ENCODE measurements at places on chromosomes 2 and 18.

DNA sequence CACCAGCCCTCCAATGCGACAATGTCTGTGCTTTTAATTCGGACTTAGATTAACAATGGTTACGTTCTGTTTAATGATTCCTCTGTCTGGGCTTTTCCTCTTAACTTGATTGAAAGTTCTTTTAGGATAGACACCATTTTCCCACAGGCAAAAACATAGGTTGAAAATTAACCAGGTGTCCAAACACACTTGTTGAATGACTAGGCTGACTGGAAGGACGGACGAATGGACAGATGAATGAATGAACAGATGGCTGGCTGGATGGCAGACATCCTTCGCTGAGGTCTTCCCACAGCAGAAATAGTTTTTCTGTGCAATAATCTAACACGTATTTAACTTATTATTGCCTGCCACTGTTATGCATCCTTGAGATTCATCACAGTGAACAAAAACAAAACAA, 298.8 kb downstream of the SRBD1 start:
- DNase-seq, result no peak

DNA sequence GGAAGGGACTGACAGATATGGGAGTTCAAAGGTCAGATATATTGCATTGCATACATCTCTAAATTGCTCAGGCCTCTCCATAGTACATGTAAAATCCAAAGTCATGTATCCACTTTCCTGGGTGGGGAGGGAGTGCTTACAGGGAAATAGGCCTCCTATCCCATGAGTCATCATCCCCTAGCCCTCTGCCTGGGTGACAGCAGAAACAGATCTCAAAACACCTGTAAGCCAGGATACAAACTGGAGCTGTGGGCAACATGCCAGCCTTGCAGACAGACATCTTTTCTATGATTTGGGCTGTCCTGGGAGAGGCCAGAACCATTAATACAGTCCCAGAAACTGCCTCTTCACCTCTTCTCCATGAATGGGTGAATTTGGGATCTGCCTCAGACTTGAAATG, 4.8 kb downstream of the ALK start:
- no peak for DNase-seq

- no peak for DNase-seq
These were observed 13.4 kb downstream of the NPAS2 start for GRCh38 chr2:100833331-100833730.

- no peak for DNase-seq
These were observed 163.2 kb upstream of the SLC1A4 start for GRCh38 chr2:64825831-64826491.

DNA sequence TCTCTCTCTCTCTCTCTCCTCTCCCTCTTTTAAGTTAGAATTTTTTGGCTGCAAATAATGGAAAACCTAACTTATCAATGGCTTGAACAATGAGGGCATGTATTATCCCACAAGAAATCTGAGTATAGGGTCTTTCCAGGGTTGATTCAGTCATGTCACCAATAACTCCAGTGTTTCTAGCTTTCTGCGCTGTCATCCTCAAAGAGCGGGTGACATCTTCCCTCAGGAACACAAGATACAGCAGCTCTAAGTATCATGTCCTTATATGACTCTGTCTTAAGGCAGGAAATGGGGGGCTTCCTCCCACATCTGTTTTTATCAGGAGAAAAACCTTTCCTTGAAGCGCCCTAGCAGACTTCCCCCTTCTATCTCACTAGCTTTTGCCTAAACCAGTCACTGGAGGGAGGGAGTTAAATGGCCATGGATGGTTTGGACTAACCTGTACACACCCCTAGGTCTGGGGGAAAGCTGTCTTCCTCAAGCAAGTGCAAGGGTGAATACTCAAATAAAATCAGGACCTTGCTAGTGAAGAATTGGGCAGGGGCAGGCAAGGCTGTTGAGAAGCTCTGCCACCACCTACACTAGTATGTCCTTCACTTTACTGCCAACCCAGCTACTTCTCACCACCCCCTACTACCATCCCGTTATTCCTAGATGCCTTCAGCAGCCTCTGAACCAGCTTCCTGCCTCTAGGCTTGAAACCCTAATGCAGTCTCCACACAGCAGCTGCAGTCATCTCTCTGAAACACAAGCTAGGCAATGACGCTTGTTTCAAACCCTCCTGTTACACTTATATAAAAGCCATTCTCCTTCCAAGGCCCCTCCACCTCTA, 7.5 kb upstream of the TUBA4A start:
- no peak for DNase-seq

DNA sequence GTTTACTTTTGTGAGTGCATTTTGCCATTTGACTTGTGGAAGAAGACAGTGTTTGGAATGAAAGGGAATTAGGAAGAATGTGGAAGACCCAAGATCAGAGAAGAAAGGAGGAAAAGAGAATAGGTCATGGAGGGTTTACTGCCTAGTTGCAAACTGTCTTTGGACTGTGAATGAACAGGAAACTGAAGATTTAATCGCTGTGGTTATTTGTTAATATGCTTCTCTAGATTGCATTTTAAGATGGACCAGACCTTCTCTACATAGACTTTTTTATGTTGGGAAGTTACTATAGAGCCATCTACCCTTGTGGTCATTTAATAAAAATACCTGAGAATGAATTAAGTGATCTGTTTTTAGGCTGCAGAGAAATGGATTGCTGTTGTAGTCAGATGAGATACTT, 6.2 kb downstream of the AGPS start:
- no peak for DNase-seq

- DNase-seq, result no peak
These were observed 38.1 kb upstream of the SLC38A11 start for GRCh38 chr2:164993287-164994016.

DNA sequence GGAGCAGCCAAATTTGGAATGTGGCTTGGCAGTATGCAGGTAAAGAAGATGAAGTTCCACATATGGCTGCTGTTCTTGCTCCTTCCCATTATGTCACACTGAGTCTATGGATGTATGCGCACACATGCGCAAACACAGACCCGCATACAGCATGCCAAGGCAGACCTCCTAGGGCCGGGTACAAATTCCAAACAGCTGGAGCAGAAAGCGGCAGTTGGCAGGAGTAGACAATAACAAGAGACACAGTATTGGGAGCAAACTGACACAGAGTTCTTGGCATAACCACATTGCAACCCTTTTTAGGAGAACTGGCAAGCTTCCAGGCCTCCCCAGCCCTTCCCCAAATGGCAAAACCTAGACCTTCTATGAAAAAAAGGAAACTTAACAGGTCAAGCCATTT, 268.9 kb downstream of the SP3 start:
- no peak for DNase-seq

- no peak for DNase-seq
These were observed 115.6 kb downstream of the CACNB4 start for GRCh38 chr2:151983221-151983620.

- DNase-seq, result no peak
These were observed 218.1 kb downstream of the CAMKMT start for GRCh38 chr2:44579837-44580230.

- no peak for DNase-seq
These were observed 109.0 kb upstream of the RGPD4 start for GRCh38 chr2:107717661-107718060.

GRCh38 chr18:32158108-32158624, 31.7 kb upstream of the MEP1B start:
- DNase-seq, result peak; percentile 45

GRCh38 chr2:134109725-134110124, 144.1 kb upstream of the MGAT5 start:
- no peak for DNase-seq

GRCh38 chr18:50454387-50454988, 79.6 kb downstream of the SKA1 start:
- no peak for DNase-seq

DNA sequence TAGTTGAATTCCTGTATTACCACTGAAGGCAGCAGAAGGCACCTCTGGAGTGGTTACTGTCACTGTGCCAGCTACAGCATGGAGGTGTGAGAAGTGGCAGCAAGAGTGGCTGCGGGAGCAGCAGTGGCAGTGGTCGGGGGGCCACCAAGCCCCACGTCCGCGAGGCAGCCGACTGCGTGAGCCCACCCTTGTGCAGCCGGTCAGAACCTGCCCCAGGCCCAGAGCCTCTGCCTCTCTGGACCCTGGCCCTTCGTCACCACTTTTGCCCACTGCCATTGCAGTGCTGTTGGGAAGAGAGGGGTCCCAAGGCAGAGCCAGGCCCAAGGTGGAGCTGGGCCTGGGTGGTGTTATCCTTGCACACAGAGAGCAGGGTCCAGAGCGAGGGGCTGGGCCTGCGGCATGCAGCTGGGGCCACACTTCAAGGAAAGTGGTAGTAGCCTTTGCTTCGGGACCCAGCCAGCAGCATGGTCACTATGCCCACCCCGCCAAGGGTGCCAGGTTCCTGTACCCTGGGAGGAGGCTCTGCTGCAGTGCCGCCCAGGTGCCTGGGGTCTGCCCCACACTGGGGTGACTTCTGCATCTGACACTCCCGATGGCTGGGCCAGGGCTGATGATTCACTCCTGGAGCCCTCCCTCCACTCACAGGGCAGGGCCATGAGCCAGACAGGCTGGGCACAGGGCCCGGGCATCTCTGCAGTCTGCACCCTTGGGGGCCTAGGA, 450.1 kb upstream of the LRATD1 start:
- DNase-seq, result no peak

DNA sequence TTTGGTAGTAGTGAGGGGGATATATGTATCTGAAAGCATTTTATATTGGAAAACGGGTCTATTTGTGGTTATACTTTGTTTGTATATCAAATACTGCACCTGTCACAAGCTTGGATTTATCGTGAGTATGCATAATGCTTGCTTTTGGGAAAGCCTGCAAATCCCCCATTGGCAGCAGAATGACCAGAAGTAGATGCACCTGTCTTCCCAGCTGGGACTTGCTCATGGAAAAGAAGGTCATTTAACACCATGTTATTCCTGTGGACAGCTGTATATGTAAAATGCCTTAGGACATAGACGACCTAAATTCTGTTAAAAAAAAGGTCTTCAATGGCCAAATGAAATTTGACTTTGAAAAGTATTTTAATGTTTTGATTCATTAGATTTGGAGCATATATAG, 599.4 kb downstream of the XIRP2 start:
- DNase-seq, result no peak

DNA sequence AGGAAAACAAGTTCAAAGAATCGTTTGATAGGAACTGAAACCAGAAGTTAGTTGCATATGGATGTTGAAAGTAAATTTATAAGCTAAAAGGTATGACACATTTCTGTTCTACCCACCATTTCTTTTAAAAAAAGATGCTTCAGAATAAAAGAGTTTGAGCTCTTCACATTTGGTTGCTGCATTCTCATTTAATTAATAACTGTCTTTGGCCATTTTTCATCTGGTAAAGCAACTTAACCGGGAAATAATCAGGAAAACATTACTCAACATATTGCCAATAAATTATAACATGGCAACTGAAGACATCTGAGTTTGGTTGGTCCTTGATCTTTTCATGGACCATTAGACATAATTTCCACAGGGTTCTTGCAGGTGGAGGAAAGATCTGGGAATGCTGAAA, 180.2 kb upstream of the TWIST2 start:
- DNase-seq, result no peak
